ENCODE measurements at places on chromosomes 13 and 19. TPM values are rescaled to one million over a fixed set of nuclear protein-coding genes. Genes with fewer than 3 reads are reported as not detected.

The SLITRK6 gene
- 1.1 TPM for total RNA-seq

The TSSK6 gene
- total RNA-seq, result 722 TPM

The RYR1 gene
- total RNA-seq, result 15.6 TPM

The PRTN3 gene
- 1.8 TPM for total RNA-seq

The SLC10A2 gene
- total RNA-seq, result not detected

The ZNF492 gene
- total RNA-seq, result 2.7 TPM

The PPP1R37 gene
- 83.0 TPM for total RNA-seq

The FCER2 gene
- total RNA-seq, result 0.79 TPM

The UBL3 gene
- total RNA-seq, result 42.4 TPM

The TNFSF9 gene
- total RNA-seq, result 8.4 TPM

The EFNB2 gene
- total RNA-seq, result 37.7 TPM

The SLC25A42 gene
- total RNA-seq, result 14.3 TPM

The C1QTNF9B gene
- total RNA-seq, result 2.3 TPM

The BRCA2 gene
- 13.6 TPM for total RNA-seq

The MYO1F gene
- total RNA-seq, result 6.7 TPM

The IQCN gene
- 30.1 TPM for total RNA-seq

The NFIX gene
- total RNA-seq, result 62.4 TPM

The PTH2 gene
- total RNA-seq, result not detected

The FXYD7 gene
- not detected for total RNA-seq

The KL gene
- total RNA-seq, result 0.81 TPM

The SYT5 gene
- total RNA-seq, result 5.0 TPM

The PDX1 gene
- total RNA-seq, result 0.12 TPM

The ZNF700 gene
- 26.1 TPM for total RNA-seq

The ZNF583 gene
- total RNA-seq, result 8.6 TPM

The KASH5 gene
- 102 TPM for total RNA-seq

The NDUFA11 gene
- total RNA-seq, result 167 TPM

The CNFN gene
- 5.0 TPM for total RNA-seq

The CEACAM7 gene
- total RNA-seq, result 0.19 TPM

The CEACAM16 gene
- 0.50 TPM for total RNA-seq

The CD70 gene
- total RNA-seq, result not detected
